Esophagus squamous epithelium (tissue), 5 donors: ENCODE measurements at places on chromosomes 6 and 20. TPM values are rescaled to one million over a fixed set of nuclear protein-coding genes. Genes with fewer than 3 reads are reported as not detected.

Gene BHLHE23
- total RNA-seq = not detected

Gene RIPPLY2
- not detected for total RNA-seq

Gene E2F1
- 3.2 TPM for total RNA-seq

Gene CASS4
- total RNA-seq = 0.53 TPM

- no peak for DNase-seq
These were observed 86.9 kb downstream of the LRFN2 start for GRCh38 chr6:40500227-40500626.

- DNase-seq = no peak
These were observed 2.8 kb downstream of the TENT5A start for GRCh38 chr6:81749707-81750106.

DNA sequence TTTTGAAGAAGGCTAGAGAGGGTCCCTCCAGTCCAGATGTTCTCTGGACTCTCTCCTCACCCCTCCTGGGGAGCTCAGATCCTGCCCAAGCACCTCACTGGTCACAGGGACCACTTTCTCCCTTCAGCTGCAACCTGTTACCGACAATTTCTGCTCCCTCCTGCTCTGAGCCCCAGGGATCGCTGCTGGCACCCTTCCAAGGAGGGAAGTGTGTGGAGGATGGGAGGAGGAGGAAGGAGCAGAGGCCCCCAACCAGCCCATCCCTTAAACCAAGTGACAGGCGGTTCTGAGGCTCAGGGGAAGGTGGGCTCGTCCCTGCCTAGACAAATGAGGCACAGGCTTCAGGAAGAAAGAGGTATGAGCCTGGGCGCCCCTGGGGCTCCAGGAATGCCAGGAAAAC lies 13.9 kb downstream of the PMEPA1 start:
- DNase-seq = no peak

DNA sequence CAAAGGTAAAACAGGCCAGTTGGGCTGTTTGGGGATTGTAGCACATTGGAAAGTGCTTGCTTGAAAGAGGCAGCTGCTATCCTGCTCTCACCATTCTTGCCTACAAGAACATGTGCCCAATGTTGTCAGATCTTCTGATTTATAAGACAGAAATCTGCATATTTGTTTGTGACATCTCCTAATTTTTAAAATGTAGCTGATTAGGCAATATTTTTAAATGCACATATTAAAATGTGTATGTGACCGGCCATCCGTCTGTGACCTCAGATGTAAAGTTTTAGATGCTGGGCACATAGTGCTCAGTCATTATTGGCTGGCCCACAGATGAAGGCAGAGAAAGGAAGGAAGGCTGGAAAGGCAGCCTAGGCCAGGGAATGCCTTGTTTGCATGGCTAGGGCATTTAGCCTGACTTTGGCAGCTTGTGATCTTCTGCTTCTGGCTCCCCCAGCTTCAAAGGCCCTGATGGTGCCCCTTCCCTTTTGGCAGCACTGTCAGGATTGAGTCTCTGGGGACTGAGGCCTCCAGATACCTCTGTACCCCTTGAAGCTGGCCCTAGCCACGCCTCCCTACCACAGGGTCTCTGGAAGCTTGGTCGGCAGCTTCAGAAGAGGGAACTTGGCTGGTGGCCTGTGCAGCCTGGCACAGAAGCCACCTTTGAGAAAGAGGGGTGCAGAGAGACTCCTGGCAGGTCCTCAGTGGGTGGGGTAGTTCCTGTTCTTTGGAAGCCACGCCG lies 6.4 kb downstream of the SNPH start:
- no peak for DNase-seq

GRCh38 chr6:53250176-53251032 lies 98.3 kb downstream of the ELOVL5 start:
- no peak for DNase-seq

- DNase-seq = no peak
These were observed 60.8 kb upstream of the TENT5A start for GRCh38 chr6:81813305-81813704.

DNA sequence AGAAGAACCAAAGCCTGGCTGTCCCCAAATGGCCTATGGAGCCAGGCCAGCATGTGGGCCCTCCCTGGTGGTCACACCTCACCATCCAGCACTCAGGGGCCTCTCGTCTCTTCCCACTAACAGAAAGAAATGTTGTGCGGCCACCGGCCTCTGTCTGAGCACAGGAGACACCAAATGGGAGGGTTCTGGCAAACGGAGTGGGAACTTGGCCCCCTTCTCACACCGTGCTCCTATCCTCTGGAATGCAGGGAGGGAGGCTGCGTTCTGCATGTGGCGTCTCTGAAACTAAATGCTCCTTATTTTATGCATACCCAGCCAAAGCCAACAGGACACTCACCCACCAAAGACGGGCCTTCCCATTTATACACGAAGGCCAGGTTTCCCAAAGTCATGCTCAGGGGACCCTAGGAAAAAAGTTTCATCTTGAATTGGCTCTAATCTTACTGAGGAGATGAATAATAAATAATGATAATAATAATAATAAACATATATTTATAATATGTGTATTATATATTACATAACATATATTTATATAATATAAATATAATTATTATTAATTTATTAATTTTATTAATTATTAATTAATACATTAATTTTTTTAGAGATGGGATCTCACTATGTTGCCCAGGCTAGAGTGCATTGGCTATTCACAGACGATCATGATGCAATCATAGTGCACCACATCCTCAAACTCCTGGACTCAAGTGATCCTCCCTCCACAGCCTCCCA lies 102.4 kb downstream of the FOXF2 start:
- no peak for DNase-seq

DNA sequence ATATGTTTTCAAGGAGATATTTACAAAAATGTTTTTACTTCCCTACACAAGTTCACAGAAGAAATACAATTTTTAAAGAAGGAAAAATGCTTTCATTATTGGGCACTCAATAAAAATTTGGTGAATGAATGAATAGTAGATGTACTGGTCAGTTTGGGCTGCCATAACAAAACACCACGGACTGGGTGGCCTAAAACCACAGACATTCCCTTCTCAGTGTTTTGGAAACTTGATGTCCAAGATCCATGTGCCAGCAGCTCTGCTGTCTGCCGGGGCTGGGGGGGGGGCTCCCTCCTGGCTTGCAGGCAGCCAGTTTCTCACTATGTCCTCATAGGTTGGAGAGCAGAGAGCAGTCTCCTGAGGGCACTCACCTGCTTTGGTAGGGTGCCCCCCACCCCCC lies 62.0 kb downstream of the FAM120B start:
- DNase-seq = no peak

- DNase-seq = no peak
These were observed 6.1 kb downstream of the UBE2J1 start for GRCh38 chr6:89346433-89346832.

DNA sequence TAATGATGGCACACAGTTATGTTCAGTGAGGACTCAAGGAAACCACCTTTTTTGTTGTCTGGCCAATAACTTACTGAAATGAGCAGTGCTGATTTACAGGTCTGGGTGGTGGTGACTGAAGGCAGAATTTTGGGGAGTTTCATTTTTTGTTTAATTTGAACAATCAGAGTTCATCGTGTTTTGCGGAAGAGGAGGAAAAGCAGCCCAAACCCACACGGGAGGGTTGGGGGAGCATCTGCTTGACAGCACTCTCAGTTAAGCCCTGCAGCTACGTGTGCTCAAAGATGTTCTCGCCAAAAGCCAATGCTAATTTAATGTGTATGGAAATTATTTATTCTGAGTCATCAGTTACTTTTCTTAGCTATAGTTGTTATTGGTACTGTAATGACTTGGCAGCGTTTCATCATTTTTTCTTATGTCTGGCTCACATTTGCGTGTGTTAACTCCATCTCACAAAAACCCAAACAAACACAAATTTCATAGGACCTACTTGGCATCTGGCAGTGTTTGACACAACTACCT lies 89.2 kb downstream of the UST start:
- DNase-seq = no peak
